ENCODE measurements at places on chromosomes 4 and X. TPM values are rescaled to one million over a fixed set of nuclear protein-coding genes. Genes with fewer than 3 reads are reported as not detected.

VCX2 gene
- total RNA-seq, result not detected

F11 gene
- total RNA-seq, result not detected

APBB2 gene
- total RNA-seq, result 144 TPM

MTMR8 gene
- 1.4 TPM for total RNA-seq

RHOXF1 gene
- total RNA-seq, result not detected

SFRP2 gene
- total RNA-seq, result not detected

PAK3 gene
- 9.2 TPM for total RNA-seq

UGT2B15 gene
- total RNA-seq, result 0.10 TPM

HS3ST1 gene
- 16.9 TPM for total RNA-seq

PPP2R2C gene
- total RNA-seq, result 0.20 TPM

CT45A5 gene
- total RNA-seq, result not detected

UCHL1 gene
- 1,155 TPM for total RNA-seq

POLA1 gene
- total RNA-seq, result 9.8 TPM
